RPMI7951 (cell line): ENCODE measurements at places on chromosomes 6 and 20.

DNA sequence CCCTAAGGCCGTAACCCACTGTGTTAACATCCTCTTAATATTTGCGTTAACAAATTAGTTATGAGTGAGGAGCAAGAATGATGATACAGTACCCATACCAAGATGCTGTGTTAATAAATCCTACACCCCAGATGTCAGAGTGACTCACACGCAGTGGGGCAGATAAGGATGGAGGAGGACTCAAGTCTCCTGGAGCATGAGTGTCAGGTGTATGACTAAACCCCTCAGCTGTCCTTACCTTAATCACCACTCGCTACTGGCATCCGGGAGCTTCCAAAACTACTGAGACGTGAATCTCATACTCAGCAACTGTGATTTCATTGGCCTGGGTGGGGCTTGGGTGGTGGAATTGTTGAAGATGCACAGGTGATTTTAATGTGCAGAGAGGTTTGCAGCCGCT lies 131.3 kb upstream of the MTHFD1L start:
- no peak for DNase-seq

DNA sequence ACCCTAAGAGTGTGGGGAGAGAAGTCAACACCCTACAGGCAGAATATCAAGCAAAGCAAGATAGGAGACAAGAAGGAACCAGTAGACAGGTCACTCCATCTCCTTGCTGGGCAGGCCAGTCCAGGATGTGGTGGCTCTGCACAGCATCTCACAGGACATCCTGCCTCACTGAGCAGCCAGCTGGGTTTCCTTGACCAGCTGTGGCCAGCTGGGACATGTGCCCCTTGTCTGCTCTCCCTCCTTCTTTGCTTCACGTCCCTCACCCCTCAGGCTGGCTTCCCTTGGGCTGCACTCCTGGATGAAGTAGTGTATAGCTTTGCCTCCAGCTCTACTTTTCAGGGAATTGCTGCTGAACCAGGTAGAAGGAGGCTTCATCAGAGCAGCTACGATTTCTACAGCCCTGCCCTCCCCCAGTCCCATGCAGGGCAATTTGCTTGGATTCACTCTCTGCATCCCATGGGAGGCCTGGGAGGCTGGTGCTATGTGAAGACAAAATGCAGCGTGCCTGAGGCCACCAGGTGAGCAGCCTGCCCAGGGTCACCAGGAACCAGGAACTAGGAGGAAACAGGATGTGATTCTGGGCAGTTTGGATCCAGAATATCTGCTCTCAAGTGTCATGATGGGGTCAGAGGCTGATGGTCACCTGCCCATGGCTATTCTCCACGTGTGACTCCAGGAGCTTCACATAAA lies 110.0 kb upstream of the PMEPA1 start:
- DNase-seq, result peak; percentile 28

DNA sequence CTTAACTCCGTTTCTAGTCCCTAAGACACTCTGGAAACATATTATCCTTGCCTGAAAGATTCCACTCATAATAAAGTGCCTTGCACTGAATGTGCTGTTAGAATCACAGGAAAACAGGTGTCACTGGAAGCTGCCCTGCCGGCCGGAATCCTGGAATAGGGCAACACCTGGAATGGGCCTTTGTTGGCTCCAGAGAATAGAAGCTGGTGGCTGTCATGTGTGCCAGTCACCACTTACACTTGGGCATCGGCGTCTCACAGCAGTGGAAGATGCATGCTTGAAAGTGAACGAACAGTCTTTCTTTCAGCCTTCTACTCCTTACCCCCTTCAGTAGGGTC lies 90.8 kb upstream of the AFDN start:
- no peak for DNase-seq

DNA sequence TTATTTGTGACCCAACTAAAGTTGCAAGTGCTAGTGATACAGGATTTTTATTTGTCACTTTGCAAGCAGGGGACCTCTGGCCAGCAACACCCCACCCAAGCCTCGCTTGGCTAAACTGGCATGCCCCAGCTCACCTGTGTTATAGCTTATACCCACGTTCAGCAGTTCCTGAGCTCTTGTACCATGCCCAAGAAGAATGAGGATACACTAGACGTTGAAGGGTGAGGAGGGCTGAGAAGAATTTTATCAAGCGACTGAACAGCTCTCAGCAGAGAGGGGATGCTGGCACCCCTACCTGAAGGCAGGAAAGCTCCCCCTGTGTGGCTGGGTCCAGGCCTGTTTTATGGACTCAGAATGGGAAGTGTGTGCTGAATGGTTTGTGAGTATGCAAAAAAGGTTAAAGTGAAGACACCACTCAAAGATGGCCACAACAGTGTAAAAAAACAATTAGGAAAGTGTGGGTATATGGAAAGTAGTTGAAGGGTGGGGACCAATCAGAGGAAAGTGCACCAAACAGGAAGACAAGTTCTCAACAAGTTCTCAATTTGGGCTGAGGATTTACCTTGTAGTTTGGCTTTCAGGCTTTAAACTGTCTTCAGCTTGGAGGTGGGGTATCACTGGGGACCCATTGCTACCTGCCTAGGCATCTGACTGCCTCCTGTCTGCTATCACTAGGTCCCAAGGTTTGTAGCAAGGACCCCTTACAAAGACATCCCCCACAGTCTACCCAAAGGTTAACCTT lies 15.0 kb downstream of the BTN2A1 start:
- DNase-seq, result no peak

DNA sequence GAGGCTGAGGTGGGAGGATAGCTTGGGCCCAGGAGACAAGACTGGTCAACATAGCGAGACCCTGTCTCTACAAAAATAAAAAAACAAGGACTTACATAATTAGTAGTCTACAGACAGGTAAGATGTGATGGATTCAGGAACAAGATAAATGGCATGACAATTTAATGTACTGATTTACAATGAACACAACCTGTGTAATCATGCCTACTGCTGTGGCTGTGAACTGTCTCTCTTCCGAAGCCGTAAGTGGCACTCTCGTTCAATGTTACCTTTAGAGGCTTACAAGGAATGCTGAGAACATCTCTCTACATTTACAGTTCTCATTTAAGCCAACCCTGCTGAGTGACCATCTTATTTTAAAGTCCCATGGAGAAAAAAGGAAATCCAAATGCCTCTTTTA lies 134.8 kb upstream of the PRDM1 start:
- no peak for DNase-seq

DNA sequence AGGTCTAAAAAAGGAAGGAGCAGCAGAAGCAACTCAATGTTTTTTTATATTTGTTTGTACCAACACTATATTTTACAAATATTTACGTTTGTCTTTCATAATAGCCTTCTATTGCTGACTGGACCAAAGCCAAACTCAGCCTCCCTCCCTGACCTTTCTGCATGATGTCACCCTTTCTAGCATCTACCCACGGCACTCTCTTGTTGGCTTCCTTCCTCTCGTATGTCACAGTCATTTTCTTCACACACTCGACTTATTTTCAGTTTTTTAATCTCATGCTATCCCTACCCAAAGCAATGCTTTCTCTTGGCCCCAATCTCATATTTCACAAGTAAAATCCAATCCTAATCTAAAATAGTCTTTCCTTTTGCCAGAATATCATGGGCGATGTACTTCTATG lies 16.3 kb upstream of the FAM8A1 start:
- no peak for DNase-seq
